ENCODE measurements at places on chromosomes 16 and 17.

GRCh38 chr17:79742951-79743476, 12.3 kb downstream of the ENPP7 start:
- no peak for DNase-seq

GRCh38 chr17:57045868-57046704, 39.0 kb upstream of the AKAP1 start:
- peak; percentile 39 for DNase-seq

DNA sequence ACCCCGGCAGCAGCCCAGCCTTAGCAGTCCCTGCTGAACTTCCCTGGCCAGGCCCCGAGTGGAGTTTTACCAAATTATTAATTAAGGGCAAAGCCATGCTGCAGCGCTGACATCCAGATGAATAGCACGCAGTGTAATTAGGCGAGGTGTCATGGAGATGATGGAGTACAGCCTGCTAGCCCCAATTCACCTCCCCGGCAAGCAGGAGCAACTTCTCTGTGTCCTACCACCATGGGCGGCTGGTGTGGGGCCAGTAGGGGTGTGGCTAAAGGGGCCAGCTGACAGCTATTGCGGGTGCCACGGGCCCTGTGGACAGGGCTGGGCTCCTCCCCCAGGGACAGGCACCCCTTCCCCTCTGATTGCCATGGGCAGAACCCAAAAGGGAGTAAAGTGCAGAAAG, 24.5 kb downstream of the ENDOV start:
- DNase-seq = no peak

DNA sequence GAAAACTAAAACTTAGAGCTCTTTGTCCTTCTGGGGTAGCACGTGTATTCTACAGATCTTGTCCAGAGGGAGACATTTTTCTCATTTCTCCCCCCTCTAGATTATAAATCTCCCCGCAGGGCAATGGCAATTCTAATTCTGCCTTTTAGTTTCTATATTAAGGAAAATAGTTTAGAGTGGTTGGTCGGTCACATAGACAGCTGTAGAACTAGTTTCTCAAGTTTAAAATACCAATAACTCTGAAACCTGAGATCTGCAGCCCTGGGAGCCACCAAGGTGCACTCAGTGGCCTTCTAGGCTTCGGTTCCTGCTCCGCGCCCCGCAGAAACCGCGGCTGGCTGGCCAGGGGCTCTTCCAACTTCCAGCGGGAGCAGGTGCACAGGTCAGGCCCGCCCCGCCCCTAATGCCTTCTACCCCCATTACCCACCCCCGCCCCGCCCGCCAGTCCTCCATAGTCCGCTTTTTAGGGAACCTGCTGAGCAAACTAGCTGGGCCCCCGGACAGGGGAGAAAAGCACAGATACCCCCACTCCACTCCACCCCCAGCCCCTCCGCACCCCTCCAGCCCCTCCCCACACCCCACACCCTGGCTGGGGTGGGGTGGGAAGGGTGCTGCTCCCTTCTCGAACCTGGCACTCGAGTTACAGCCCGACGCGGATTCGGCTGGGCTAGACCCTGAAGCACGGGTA, 431 bp downstream of the SLFN11 start:
- peak; percentile 14 for DNase-seq

DNA sequence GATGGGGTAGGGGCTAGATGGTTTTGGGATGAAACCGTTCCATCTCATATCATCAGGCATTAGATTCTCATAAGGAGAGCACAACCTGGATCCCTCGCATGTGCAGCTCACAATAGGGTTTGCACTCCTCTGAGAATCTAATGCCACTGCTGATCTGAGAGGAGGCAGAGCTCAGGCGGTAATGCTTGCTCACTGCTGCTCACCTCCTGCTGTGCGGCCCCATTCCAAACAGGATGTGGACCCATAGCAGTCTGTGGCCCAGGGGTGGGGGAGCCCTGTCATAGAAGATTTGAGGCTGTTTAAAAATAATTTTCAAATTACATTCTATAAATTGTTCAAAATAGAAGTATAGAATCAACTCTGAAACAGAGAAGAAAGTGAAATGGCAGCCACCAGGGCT, 50.8 kb downstream of the PHKB start:
- no peak for DNase-seq

DNA sequence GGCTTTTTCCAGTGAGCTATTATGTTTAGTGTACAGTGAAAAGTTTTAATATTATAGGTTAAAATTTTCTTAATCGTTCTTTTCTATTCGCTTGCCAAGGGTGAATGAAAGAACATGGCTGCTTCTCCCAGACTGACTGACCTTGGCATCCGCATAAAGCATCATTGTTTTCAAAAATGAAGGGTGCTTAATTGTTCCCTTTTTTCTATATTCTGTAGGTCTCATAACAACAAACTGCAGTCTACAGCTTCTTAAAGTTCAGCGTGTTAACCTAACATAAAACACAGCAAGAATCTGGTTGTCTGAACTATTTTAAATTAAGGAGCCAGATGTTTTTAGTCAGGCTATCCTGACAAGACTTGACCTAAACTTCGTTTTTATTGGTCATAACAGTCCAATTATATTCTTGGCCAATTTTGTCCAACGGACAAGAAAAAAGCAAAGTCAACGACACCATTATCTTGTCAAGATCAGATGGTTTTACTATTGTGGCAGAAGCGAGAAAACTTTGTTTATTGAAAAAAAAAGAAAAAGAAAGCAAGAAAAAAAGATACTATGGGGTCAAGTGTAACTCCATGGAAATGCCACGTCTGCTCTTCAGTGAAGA, 14.1 kb downstream of the C17orf58 start:
- DNase-seq = no peak

DNA sequence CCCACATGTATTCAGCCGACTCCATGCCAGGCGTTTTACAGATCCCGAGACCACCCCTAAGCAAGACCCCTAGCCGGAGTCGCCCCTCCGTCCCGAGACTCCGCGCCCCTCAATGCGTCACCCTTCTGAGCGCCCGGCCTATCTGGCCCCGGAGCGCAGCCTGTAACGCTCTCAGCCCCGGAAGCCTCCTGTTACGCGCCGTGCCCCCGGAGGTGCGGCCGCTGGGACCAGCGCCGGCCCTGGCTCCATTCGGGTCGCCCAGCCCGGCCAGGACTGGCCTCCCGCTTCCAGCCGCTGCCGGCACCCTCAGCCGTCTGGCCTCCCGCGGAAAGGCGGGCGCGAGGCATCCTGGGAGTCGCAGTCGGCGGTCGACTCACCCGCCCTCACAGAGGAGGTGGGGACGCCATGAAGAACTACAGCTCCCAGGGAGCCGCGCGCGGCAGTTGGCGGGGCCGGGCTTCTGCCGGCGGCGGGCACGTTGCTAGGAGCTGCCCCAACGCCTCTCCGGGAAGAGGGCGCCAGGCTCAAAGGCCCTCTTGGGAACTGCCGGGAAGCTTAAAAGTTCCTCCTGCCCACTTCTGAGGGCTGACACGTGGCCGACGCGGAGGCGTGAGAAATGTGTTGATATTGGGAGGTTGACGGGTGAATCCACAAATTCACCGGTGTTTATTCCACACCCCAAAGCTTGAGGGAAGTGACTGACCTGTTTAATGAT, at the start of gene FBF1:
TSS of gene FBF1 (minus strand) at position 316 of the 715 bp plus-strand sequence. CDS start 2,893 bp downstream, outside the sequence.
- DNase-seq = peak; percentile 84

DNA sequence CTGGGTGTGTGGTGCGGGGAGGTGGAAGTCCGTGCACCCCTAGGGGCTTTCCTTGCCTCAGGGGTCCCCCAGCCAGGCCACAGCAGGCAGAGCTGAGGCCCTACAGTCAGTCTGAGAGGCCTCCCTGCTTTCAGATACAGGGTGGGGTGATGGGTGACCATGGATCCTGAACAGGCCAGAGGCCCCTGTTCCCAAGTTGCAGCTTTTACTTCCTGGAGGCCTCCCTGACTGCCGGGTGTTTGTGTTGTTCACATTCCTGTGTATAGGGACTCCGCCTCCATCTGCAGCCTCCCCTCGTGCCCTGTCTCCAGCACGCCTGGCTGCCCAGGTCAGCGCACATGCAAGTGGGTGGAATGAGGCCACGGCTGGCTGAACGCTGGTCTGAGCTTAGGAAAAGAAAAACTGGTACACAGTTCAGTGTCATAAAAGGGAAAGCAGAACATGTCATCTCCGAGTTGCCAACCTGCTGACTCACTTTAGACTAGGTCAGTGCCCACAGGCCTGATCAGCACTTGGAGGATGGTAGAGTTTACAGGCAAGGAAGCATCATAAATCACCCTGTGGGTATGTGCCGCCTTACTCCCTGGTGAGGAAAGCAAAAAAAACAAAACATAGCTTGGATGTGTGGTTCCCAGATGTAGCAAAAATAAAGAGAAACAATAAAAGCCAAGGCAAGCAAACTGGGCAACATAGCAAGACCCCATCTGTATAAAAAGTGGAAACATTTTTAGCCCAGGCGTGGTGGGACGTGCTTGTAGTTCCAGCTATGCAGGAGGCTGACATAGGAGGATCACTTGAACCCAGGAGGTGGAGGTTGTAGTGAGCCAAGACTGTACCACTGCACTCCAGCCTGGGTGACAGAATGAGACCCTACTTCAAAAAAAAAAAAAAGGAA, 6.2 kb upstream of the SLC7A6 start:
- DNase-seq = no peak

DNA sequence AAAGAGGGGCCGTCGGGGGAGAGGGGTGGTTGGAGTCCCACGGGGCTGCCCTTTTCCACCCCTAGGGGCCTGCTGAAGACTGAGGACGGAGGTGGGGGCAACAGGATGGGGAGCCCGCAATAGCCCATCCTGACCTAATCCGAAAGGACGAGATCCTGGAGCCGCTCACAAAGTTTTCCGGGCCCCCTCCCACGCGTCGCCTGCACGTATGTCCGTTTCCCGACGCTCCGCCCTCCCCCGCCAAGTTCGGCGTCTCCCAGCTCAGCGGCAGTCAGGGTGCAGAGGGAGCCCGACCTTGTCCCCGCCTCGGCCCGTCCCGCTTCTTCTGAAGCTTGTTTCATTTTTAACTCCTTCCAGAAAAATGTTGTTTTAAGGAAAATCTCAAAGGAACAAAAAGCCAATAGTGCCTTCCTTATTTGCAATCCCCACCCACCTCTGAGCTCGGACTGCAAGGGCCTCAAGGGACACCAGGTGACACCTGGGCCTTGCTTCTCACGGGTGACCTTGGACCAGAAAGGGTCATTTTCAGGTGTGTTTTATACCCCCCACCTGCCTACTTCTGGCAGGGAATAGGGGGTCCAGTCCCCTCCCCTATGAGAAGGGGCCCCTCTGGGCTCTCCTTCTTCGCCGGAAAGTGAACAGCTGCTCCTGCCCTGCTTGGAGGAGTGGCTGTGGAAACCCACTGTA, 3.4 kb upstream of the ZNF423 start:
- no peak for DNase-seq

- DNase-seq = no peak
These were observed 1372.6 kb downstream of the CDH11 start for GRCh38 chr16:63749276-63749675.

DNA sequence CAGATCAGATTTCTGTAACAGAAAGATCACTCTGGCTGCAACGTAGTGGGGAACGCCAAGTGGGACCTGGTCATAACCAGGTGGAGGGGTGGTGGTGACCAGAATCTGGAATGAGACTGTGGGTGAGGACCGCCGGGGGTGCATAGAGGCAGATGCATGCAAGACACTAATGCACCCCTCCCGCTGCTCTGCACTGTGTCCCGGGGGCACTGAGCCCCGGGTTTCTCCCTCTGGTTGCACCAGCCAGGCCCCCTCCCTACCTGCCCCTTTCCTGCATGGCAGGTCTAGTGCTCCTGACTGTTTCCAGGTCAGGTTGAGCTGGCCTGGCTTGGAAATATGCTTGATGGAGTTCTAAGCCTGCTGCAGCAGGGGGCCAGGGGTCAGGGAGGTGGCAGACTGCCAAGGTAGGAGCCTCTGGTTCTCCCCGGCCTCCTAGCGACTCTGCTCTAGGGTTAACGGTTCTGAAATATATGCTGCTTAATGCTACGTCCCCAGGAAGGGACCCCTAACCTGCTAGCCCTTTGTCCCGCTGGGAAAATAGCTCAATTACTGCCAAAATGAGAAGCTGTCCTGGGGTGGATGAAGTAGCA, 94.3 kb downstream of the SDK2 start:
- no peak for DNase-seq

DNA sequence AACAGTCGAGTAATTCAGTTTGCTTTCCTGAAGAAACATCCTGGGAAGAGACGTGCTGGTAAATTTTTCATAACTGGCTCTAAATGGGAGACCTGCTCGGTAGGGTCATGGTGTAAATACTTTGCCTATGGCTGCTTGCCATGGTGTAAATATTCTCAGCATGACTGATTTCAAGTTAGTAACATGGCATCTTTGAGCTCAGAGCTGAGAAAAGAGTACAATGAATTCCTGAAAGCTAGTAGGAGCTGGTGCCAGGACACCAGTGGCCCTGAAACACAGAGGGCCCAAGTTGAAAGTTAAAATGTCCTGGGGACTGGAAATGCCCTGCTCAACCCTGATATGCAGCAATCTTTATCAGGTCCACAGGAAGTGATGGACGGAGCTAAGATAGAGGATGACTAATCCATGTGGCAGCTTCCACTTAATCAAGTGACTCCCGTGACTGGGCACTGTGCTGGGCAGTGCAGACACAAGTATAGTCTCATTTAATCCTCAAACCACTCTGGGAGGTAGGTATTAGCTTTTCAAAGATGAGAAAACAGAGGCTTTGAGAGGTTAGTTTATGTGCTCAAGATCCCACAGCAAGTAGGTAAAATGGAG, 130.1 kb upstream of the ADAMTS18 start:
- no peak for DNase-seq

- peak; percentile 78 for DNase-seq
These were observed 3.5 kb downstream of the ZFPM1 start for GRCh38 chr16:88456356-88457292.

DNA sequence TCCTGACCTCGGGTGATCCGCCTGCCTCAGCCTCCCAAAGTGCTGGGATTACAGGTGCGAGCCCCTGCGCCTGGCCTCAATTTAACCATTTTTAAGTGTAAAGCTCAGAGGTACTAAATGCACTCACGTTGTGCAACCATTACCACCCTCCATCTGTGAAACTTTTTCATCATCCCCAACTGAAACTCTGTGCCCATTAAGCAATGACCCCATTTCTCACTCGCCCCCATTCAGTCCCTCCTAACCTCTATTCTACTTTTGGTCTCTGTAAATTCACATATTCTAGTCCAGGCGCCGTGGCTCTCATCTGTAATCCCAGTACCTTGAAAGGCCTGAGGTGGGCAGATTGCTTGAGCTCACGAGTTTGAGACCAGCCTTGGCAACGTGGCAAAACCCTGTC, 8.3 kb upstream of the SPNS3 start:
- no peak for DNase-seq

GRCh38 chr16:72400257-72401083, 228.5 kb upstream of the PMFBP1 start:
- DNase-seq = peak; percentile 2

- DNase-seq = no peak
These were observed 22.7 kb downstream of the USP22 start for GRCh38 chr17:21019976-21020586.

GRCh38 chr17:67999291-67999911, 3.1 kb upstream of the C17orf58 start:
- no peak for DNase-seq

DNA sequence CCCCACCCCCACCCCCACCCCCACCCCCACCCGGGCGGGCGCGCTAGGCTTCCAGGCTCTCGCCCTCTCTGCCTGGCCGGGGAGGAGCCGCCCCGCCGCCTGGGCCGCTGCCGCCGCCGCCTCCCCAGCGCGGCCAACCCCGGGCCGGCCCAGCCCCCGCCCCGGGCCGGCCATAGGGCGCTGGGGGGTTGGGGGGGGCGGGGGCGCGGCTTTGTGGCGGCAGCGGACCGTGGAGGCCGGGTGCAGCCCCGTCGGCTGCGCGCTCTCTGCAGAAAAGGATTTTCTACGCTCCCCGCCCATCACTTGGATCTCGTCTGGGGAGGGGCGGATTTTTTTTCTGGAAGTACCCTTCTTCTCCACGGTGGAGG, 230.9 kb downstream of the MRTFB start:
- peak; percentile 25 for DNase-seq

- DNase-seq = no peak
These were observed 53.0 kb upstream of the GAS7 start for GRCh38 chr17:10251212-10251948.
